ENCODE measurements at places on chromosomes 1 and 21.
A peak's percentile ranks its signal among the peaks of the same experiment; 100 is the strongest.

- no peak for DNase-seq
Measured at GRCh38 chr1:92536211-92536979, 49.7 kb upstream of the GFI1 start.

- DNase-seq: no peak
Measured at GRCh38 chr1:20409971-20410370, 76.0 kb downstream of the CAMK2N1 start.

GRCh38 chr1:230328342-230329015, 97.7 kb downstream of the PGBD5 start:
- no peak for DNase-seq

- no peak for DNase-seq
Measured at GRCh38 chr1:1153874-1154273, 19.8 kb upstream of the TTLL10 start.

- DNase-seq: no peak
Measured at GRCh38 chr1:234875328-234875952, 253.2 kb downstream of the TOMM20 start.

- no peak for DNase-seq
Measured at GRCh38 chr1:187018291-187018690, 189.5 kb downstream of the PLA2G4A start.

DNA sequence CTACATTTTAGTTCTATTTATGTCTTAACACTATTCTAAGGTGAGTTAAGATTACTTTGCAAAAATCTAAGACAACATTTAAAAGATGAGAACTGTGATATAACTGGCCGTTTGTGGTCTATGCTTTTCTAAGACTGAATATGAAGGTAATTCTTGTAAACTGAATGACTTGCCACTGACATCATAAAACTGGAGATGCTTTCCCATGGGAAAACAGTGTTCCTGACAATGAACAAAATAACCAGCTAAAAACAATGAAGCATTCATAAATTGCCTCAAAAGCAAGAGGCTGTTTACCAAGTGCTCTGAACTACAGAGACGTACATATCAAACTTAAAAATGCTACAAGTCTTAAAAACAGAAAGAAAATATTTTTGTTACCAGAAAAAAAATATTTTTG, 54.7 kb downstream of the APP start:
- DNase-seq: no peak

- DNase-seq: no peak
Measured at GRCh38 chr1:56525489-56526041, 53.8 kb downstream of the PLPP3 start.

DNA sequence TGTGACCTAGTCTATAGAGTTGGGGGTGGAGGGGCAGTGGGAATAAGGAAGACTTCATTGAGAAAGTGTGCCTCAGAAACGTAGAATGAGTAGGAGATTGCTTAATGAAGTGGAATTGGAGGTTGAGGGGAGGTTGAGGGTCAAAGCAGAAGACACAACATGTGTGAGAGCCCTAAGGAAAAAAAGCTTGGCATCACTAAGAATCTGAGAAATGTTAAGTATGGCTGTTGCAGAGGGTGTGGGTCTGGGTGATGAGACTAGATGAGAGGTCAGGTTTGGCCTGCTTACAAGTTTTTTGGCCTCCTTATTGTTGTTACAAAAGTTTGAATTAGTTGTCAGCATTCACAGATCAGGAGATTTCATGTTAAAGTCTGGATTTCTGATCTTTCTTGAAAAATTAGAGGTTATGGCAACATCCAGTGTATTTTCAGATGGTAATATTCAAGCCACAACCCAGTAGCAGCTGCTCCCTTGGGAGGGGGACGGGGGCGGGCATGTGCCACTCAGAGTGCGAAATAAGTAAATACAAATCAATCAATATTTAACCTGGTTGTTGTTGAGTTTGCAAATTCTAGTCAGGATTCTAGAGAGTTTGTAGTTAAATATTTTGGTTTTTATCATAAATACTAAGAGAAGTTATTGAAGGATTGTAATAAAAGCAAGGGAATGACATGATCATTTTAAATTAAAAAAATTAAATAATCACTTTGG, 4.3 kb downstream of the MAN1A2 start:
- no peak for DNase-seq

- DNase-seq: no peak
Measured at GRCh38 chr1:22709891-22710700, 543 bp upstream of the EPHB2 start.

- DNase-seq: peak; percentile 73
Measured at GRCh38 chr1:31939484-31940329, 1.5 kb upstream of the PTP4A2 start.

DNA sequence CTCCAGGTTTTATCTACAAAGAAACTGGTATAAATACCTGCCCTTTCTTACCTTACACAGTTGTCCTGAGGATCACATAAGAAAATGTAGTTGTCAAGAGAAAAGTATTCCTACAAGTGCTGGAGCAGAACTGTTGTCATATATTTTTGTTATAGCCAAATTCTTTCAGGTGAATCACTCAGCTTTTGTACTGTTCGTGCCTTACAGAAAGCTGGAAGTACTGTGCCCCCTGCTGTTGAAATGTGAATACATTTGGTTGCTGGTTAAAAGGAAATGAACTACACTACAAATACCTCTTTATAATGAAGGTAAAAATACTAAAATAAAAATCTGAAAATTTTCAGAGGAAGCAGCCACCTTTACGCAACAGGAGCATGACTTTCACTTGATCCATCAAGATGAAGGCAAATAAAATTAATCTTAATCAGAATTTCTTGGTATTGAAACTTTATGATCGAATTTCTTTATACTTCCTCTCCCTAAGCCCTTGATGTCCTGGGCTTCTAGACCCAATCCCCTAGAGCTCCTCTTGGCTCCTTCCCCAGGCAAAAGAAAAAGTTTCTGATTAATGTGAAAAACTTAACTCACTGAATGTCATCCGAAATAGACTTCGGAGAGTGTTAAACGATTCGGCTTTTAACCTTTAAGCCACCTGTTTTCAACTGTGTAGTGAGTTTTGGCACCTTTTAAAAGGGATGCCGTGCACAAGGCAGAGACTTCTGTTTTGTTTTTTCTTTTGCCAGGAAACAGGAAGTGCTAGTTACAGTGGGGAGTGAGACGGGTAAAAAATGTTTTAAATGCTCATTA, 12.5 kb downstream of the CHML start:
- DNase-seq: no peak

- no peak for DNase-seq
Measured at GRCh38 chr1:9350013-9350908, 57.6 kb downstream of the SPSB1 start.

DNA sequence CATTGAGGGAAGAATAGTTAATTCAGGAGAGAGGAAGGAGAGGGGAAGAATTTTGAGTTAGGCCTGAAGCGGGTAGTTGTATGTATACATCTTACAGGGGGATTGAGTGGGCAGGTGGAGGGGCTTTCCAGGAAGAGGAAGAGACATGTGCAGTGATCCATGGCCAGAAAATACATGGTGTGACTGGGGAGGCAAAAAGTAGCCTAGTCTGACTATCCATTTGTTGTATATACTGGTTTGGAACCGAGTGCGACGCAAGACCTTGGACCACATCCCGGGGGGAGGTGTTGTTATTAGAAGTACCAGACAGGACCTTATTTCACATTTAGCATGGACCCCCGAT, 158.3 kb downstream of the SDCCAG8 start:
- DNase-seq: no peak

GRCh38 chr21:30984889-30985288, 53.4 kb downstream of the KRTAP19-8 start:
- DNase-seq: no peak

DNA sequence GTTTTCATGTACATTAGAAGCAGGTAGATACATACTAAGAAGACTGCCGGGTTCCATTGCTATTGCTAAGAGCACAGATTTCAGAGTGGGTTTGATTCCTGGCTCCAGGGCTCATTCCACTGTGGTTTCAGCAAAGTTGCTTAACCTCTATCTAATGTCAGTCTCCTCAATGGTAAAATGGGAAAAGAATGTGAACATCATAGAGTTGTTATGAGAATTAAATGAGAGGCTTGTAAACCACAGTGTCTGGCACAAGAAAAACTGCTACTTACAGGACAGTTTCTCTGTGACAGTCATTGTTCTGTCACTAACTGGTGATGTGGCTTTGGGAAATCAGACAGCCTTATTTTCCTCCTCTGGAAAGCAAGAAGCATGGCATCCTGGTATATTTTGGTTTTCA, 10.7 kb upstream of the PLXNA2 start:
- DNase-seq: peak; percentile 66

- DNase-seq: no peak
Measured at GRCh38 chr1:156684227-156684782, 7.1 kb upstream of the NES start.

- DNase-seq: no peak
Measured at GRCh38 chr1:37483785-37484184, 9.4 kb downstream of the ZC3H12A start.

DNA sequence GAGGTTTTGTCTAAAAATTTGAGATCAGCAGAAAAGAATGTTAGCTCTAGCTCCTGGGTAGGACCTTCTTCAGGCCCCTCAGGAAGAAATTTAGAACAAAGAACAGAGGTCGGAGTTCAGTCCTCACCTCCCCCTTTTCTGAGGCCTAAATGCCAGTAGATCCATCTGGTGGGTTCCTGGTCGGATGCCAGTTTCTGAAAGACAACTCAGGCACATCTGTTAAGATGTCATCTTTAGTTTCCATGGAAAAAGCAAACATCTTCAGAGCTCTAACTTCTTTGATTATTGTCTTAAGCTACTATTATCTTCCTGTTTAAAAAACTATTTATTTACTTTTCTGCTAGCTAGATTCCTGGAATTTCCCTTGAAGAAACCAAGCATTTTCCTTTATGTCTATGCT, 37.1 kb upstream of the USP25 start:
- DNase-seq: no peak

DNA sequence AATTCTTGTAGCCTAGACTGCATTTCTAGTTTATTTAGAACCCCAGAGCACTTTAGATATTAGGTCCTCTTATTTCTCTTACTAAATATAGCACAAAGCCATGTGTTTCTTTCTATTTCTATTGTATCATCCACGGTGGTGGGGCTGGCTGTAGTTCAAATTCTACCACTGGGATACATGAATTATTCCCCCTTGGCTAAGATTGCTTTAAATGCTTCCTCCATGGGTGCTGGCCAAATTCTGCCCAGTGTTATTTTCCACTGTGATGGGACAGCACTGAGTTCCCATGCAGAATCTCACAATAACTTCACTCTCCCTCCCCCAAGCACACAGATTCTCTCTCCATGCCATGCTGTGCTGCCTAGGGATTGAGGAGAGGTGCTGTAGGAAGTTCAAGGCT, 41.5 kb upstream of the GBP6 start:
- no peak for DNase-seq

- no peak for DNase-seq
Measured at GRCh38 chr1:3908886-3909517, 8.9 kb upstream of the C1orf174 start.

- no peak for DNase-seq
Measured at GRCh38 chr1:159949123-159949522, 3.7 kb upstream of the IGSF9 start.

DNA sequence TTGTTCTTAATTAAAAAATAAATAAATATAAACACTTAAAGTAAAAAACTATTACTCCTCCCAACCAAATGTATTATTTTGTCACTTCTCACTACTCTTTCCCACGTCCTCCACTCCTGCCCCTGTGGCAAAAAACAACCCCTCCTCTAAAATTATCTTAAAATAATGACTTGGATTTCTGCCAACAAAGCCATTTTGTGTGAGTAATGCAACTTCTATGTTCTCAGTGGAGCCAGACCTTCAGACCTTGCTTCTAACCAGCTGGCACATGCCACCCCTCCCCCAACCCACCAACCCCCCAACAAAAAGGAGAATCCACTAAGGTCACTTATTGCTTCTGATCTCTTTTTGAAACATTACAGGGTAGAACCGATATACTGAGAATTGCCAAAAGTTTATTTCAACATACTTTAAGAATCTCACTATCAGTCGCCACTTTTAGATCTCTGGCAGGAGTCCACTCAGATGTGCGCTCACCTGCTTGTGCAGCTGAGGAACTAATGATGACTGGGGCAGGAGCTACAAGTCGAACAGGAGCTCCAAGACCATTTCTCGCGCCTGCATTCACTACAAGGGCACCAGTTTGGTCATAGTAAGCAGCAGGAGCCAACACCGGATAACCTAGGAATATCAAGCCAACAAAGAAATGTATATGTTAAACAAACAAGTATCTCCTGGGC, 58.3 kb upstream of the SDC3 start:
- DNase-seq: peak; percentile 48

DNA sequence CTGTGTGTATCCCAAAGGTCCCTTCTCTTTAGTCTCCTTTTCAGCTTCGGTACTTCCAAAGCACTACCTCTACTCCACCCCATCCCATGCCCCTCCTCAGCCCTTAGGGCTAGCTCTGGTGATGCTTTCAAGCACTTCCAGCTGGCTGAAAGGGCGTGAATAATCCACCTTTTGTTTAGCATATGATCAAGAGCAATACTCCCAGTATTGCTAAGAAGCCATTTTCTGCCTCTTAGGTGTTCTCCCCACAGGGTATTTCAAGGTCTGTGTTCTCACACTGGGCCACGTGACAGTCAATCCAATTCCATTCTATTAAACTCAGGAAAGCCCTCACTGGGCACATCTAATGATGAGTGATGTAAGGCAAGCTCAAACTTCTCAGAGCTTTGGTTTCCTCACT, 298.5 kb upstream of the PROX1 start:
- no peak for DNase-seq

DNA sequence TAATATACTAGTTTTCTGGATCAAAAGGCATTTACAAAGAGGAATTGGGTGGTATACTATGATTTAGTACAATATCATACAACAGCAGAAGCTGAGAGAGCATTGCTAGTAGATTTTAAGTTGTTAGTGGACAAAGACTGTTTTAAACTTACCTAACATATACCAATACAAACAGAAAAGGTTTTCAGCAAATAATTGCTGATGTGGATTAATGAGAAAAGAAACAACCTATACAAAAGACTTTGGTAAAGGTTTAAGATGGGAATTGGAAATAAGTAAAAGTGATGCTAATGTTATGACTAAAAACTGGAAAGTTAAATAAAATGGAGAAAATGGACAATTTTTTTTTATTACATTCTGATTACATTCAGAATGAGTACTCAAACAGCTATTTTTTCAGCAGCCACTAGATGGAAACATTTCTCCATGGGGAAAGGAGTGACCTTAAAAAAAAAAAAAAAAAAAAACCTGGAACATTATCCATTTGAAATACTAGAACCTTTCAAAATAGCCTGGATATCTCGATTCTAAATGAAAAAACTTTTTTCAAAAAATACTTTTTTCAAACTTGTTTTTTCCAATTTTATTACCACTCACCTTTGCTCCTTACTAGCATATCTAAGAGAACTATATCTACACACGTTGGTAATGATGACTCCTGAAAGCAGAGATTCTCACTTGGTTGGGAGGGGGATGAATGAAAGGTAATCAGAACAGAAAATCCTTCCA, 55.4 kb downstream of the EPRS1 start:
- no peak for DNase-seq

All from non-pigmented ciliary epithelial cell (primary cell).